Activated CD4-positive, alpha-beta T cell treated with anti-CD3 and anti-CD28 coated beads for 1 hour (primary cell): ENCODE measurements at places on chromosomes 12 and 14.
A peak's percentile ranks its signal among the peaks of the same experiment; 100 is the strongest.

DNA sequence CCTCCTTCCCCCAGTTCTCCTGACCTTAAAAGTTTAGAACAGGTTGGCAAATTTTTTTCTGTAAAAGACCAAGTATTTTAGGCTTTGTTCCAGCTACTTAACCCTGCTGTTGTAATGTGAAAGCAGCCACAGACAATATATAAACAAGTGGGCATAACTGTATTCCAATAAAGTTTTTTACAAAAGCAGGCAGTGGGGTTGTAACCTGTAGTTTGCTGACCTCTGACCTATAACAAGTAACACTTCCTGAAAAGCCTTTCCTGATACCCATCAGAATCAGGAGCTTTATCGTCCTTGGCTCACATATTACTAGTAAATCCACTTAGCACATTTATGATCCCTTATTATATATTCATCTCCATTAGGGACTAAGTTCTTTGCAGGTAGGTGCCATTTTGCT lies 13.1 kb upstream of the SMARCC2 start:
- DNase-seq: no peak

DNA sequence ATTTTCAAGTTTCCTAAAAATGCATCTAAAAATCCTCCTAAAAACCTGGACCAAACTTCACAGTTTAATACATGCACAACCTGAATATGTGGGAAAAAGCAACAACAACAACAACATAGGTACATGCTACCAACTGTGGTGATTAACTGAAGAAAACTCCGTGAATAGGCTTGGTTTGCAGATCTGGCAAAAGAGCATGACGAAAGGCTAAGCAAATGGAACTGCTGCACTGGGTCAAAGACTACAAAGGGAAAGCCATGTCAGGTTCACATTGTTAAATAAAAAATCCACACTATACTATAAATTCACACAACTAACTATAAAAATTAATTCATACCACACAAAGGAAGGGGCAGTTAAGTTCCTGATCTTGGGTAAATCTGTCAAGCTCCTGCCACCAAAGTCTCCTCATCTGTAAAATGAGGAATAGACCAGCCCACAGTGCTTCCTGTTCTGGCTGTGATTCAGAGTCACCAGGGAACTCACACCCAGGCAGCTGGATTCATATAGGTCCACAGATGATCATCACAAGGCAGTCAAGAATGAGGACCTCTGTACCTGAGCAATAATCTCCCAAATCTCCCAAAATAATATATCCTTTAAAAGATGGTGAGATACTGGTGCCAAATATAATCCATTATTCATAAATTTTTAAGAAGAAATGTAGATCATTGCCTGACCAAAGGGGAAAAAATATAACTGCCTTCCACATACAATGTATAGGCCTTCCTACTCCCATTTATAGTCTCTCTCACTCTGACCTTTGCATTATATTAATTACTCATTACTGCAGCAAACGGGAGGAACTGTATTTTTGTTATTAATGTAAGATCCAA lies 7.0 kb downstream of the CORO1C start:
- DNase-seq: no peak

DNA sequence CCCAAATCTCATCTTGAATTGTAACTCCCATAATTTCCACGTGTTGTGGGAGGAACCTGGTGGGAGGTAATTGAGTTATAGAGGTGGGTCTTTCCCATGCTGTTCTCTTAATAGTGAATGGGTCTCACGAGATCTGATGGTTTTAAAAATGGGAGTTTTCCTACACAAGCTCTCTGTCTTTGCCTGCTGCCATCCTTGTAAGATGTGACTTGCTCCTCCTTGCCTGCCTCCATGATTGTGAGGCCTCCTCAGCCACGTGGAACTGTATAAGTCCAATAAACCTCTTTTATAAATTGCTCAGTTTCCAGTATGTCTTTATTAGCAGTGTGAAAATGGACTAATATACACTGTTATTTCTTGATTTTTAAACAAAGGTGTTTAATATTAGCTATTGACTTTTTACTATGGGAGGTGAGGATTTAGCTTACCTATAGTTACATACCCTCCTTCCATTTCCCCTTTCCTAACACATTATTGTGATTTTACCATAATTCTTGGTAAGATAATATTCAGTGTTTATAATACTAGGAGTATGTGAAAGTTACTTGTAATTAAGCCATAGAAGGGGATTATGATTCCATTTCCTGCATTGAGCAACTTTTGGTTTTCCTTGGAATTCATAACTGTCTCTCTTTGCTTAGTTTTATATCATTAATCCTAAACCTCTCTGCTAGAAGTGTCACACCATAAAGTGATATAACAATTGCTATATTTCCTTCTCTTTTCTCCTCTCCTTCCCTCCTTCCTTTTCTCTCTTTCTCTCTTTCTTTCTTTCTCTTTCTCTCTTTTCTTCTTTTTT lies 151.0 kb upstream of the KRAS start:
- no peak for DNase-seq

- no peak for DNase-seq
These were observed 8.1 kb upstream of the ITPR2 start for GRCh38 chr12:26841085-26841484.

DNA sequence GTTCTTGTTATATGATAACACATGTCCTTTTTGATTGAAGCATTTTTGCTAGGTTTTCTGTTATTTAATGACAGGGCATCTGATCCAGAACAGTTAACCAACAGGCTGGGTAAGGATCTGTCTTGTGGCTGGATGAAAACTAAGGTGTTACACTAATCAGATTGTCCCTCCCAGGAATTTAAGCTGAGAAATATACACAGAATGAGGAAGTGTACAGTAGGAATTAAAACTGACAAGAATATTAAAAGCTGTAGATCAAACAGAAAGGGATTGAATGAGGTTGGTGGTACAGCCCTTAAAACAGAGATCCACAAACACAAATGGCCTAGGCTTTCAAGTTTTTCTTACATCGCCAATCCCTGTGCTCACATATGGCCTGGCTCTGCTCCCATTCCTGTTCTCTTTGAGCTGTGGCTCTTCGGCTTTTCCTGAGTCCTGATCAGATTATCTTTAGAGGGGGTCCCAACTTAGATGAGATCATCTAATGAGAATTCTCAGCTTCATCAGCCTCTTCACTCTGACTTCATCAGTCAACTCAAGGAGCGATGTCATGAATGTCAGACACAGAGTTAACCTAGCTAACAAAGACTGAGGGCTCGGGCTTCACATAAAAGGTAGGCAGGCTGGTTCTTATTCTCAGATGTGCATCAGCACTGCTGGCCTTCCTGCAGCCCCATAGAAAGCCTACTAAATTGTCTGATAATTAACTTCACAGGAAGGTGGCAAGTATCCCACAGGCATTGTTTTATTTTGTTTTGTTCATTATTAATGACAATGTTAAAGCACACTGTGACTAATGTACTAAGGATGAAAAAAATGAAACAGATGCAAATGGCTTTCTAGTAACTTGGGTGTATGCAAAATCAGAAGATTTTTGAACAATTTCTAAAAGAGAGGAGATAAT lies 11.4 kb downstream of the PYGL start:
- no peak for DNase-seq

- DNase-seq: no peak
These were observed 1.0 kb downstream of the ITPK1 start for GRCh38 chr14:93114713-93115068.

- DNase-seq: no peak
These were observed 21.0 kb downstream of the PIGH start for GRCh38 chr14:67579040-67579439.

GRCh38 chr12:52924764-52925716 lies 20.2 kb upstream of the KRT8 start:
- DNase-seq: no peak

DNA sequence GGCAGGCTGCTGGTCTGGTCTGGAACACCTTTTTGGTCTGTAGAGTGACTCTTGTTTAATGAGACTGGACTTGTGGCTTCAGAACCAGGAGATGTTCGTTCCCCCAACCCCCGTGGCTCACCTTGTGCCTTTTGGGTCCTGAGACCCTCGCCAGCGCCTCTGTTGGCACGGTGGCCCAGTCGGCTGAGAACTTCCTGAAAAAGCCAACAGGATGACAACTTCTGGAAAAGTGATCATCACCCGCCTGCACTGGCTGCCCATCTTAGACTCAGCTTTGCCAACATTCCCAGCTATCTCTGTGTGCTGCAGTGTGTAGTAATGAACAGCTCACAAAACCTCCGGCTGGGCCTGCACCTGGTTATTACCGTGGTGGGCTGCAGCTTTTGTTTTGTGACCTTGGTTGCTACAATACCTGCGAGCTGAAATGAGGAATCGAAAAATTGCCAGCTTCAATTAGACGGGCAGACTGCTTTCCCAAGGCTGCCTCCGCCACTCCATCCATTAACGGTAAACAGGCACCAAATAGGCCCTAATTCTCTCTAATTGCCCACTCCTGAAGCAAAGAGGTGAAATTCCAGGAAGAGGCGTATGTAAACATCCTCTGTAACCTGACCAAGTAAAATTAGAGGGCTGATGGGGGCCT lies 16.0 kb downstream of the MEG3 start:
- DNase-seq: no peak

GRCh38 chr14:64186231-64187129 lies 107.7 kb downstream of the ESR2 start:
- DNase-seq: no peak

GRCh38 chr12:72522411-72522810 lies 250.2 kb downstream of the TRHDE start:
- DNase-seq: no peak

- no peak for DNase-seq
These were observed 21.2 kb upstream of the KLC1 start for GRCh38 chr14:103607822-103608221.

GRCh38 chr12:3380200-3381043 lies 110.6 kb upstream of the PRMT8 start:
- no peak for DNase-seq

GRCh38 chr12:55940065-55940732 lies 9.2 kb downstream of the DGKA start:
- DNase-seq: peak; percentile 70

DNA sequence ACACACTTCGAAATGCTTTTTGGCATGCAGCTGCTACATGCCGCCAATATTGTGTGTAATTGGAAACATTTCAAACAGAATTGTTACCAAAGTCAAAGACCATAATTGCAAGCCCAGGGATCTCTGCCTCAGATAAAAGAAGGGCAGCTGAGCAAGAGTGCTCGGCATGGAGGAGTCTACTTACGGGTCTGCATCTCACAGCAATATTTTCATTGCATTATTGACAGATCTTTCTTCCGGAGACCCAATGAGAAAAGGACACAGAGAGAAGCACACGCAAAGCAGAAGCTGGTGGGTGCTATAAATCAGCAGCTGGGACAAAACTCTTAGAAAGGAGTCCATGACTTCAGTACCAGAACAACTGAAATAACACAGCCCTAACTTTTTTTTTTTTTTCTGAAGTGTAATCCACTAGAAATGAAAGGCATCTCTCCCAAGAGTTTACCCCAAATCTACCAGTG lies 4.9 kb downstream of the PRICKLE1 start:
- no peak for DNase-seq

GRCh38 chr12:82461836-82462235 lies 103.5 kb downstream of the METTL25 start:
- no peak for DNase-seq

- DNase-seq: no peak
These were observed 1.9 kb upstream of the ITGB7 start for GRCh38 chr12:53208877-53209463.

DNA sequence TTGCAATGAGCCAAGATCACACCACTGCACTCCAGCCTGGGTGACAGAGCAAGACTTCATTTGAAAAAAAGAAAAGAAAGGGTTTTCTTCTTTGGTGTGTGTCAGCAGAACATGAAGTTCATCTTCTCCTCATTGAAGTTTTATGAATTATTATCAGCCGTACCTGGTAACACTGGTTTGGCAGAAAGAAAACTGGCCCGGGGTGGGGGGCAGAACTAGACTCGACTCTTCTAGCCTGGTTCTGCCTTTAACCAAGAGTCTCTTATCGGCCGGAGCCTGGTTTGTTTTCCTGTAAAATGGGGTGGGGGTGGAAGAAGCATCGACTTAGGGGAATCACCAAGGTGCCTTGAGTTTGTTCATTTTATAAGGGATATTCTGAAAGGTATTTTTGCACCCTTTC lies 64.1 kb downstream of the TECPR2 start:
- DNase-seq: no peak

DNA sequence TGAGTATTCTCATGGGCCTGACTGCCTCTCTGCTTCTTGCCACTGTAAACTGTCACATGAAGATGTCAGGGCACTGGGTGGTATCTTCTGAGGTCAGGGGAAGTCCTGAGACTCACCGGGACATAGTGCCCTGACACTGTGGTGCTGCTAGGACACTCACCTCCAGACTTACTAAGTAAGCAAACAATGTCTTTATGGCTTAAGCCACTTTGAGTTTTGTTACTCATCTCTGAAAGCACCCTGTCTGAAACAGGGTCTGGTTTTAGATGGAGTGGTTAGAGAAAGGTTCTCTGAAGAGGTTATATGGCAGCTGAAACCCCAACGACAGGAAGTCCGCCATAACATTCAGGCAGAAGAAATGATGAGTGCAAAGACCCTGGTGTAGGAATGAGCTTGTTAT lies 22.7 kb downstream of the GPR19 start:
- no peak for DNase-seq

DNA sequence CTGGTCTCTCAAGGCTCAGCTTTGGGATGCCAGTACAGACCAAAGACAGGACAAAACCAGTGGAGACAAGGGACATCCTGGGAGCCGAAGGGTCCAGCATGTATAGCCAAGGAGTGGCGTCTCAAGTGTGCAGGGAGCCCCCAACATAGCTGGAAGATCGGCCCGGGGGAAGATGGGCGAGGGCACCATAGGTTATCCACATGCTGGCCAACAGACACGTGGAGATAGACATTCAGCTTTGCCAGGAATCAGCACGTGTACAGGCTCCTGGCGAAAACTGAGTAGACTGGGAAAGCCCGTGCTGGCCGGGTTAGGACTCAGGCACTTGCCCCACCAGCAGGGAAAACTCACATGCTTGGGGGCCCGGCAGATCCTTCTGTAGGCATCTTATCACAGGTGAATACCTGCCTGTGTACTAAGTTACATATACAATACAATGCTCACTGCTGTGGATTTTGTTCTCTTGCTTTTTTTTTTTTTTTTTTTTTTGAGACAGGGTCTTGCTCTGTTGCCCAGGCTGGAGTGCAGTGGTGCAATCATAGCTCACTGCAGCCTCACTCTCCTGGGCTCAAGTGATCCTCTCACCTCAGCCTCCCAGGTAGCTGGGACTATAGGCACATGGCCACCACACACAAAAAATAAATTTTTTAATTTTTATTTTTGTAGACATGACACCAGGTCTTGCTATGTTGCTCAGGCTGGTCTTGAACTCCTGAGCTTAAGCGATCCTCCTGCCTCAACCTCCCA lies 5.6 kb upstream of the ANKRD9 start:
- no peak for DNase-seq

DNA sequence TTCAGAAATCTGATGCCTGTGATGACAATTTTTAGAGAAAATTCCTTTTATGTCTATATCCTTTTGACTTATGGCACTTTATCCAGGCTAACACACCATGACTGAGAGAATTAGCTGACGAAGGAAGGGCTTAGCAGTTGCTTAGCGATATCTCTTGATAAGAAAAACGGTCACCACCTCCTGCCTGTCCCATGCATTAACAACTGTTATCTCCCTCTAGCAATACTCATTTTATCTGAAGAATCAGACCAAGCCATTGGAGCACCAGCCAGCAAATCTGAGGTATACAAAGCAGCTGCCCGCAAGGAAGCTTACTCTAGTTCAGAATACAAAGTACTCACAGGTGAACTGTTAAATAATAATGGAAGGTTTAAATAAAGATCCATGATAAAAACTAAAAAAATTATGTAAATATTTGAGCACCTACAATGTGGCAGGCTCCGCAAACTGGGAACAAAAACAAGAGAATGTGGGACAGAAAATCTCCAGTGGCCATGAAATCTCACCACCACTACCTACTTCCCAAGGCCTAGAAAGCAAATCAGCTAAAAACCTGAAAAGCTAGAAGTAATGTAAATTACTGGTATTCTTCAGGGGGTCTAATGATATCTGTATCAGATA lies 24.3 kb downstream of the PPM1H start:
- no peak for DNase-seq
